ENCODE measurements at places on chromosomes 12 and 14. TPM values are rescaled to one million over a fixed set of nuclear protein-coding genes. Genes with fewer than 3 reads are reported as not detected.

The LRP1-AS gene
- polyA plus RNA-seq: 0.86 TPM

The SLC17A8 gene
- 0.05 TPM for polyA plus RNA-seq

The WBP11 gene
- 138 TPM for polyA plus RNA-seq

The BIN2 gene
- not detected for polyA plus RNA-seq

The GPR84 gene
- not detected for polyA plus RNA-seq

The RDH16 gene
- 0.28 TPM for polyA plus RNA-seq

The CDCA3 gene
- 79.2 TPM for polyA plus RNA-seq

The ADAMTS20 gene
- 1.5 TPM for polyA plus RNA-seq

The TXNDC16 gene
- polyA plus RNA-seq: 14.6 TPM

The KRT82 gene
- polyA plus RNA-seq: not detected

The AKAP5 gene
- polyA plus RNA-seq: 1.0 TPM

The NANOG gene
- 48.5 TPM for polyA plus RNA-seq

The MYO1H gene
- not detected for polyA plus RNA-seq

The EPYC gene
- polyA plus RNA-seq: not detected

The FGF6 gene
- not detected for polyA plus RNA-seq

The DTX3 gene
- 16.7 TPM for polyA plus RNA-seq

The FAM90A1 gene
- 0.19 TPM for polyA plus RNA-seq

The NABP2 gene
- polyA plus RNA-seq: 24.9 TPM

The RD3L gene
- not detected for polyA plus RNA-seq

The COX8C gene
- polyA plus RNA-seq: 0.73 TPM

The SOAT2 gene
- polyA plus RNA-seq: not detected

The NCKAP5L gene
- 10.2 TPM for polyA plus RNA-seq

The WIF1 gene
- polyA plus RNA-seq: 4.9 TPM

The MYF6 gene
- not detected for polyA plus RNA-seq

The TCL1B gene
- 4.7 TPM for polyA plus RNA-seq

The PRR4 gene
- 4.1 TPM for polyA plus RNA-seq

The PHLDA1 gene
- 11.7 TPM for polyA plus RNA-seq

The CLEC1B gene
- not detected for polyA plus RNA-seq

The KRT74 gene
- not detected for polyA plus RNA-seq

The PLEKHG7 gene
- not detected for polyA plus RNA-seq

The SYNDIG1L gene
- polyA plus RNA-seq: 1.4 TPM

The MVK gene
- polyA plus RNA-seq: 18.5 TPM

The IGFBP6 gene
- 14.7 TPM for polyA plus RNA-seq

The SMCO2 gene
- 0.86 TPM for polyA plus RNA-seq

The ANKS1B gene
- 4.3 TPM for polyA plus RNA-seq

The MGAT4C gene
- polyA plus RNA-seq: 4.5 TPM

The EIF2S3B gene
- polyA plus RNA-seq: 0.56 TPM

The PYGL gene
- polyA plus RNA-seq: 50.9 TPM

The KCNC2 gene
- not detected for polyA plus RNA-seq

The FAM161B gene
- polyA plus RNA-seq: 2.8 TPM

The MOK gene
- 3.1 TPM for polyA plus RNA-seq

The VWF gene
- polyA plus RNA-seq: 0.03 TPM

The SYT1 gene
- 47.6 TPM for polyA plus RNA-seq

The PAWR gene
- polyA plus RNA-seq: 136 TPM

The KERA gene
- polyA plus RNA-seq: not detected

The NAV3 gene
- polyA plus RNA-seq: 4.0 TPM

The AQP2 gene
- not detected for polyA plus RNA-seq

The KIF5A gene
- polyA plus RNA-seq: 11.1 TPM

The SARNP gene
- polyA plus RNA-seq: 313 TPM

The KRT73 gene
- polyA plus RNA-seq: not detected

All from GM23338 (cell line).